ENCODE measurements at places on chromosomes 3 and 15. TPM values are rescaled to one million over a fixed set of nuclear protein-coding genes. Genes with fewer than 3 reads are reported as not detected.

The PROS1 gene
- 179 TPM for total RNA-seq

- H3K4me3 ChIP-seq: no peak overlapping the region
- no peak overlapping the region for H3K27ac ChIP-seq
- no peaks in the 10 kb centered on the region for H3K36me3 ChIP-seq
- H3K4me1 ChIP-seq: no peaks in the 10 kb centered on the region
- no peaks in the 10 kb centered on the region for H3K27me3 ChIP-seq
These were observed 40.1 kb upstream of the MTMR10 start for GRCh38 chr15:31031471-31032067.

DNA sequence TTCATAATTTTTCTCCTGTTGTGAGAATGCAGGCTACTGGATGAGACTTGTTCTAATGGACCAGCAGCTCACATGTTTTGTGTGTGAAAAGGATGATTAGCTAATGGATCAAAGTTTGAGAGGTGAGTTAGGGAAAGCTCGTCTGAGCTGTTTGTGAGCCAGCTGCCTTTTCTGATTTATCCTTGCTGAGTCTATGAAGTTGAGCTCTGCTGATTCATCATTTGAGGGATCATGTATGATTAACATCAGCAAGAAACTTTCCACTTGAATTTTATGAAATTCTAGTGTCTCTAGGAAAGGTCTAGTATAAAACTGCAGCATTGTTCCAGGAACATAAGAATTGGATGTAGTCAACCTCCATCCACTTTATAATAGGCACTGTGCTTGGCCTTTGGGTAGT, 698.7 kb downstream of the NTRK3 start:
- no peak overlapping the region for H3K4me3 ChIP-seq
- no peaks in the 10 kb centered on the region for H3K27me3 ChIP-seq
- no peak for DNase-seq
- no peaks in the 10 kb centered on the region for H3K36me3 ChIP-seq
- H3K4me1 ChIP-seq: no peaks in the 10 kb centered on the region

GRCh38 chr3:52092891-52093290, 36.5 kb upstream of the DUSP7 start:
- H3K36me3 ChIP-seq: no peaks in the 10 kb centered on the region
- H3K4me3 ChIP-seq: no peak overlapping the region
- no peak overlapping the region for H3K27ac ChIP-seq
- H3K27me3 ChIP-seq: no peaks in the 10 kb centered on the region
- H3K4me1 ChIP-seq: no peaks in the 10 kb centered on the region

DNA sequence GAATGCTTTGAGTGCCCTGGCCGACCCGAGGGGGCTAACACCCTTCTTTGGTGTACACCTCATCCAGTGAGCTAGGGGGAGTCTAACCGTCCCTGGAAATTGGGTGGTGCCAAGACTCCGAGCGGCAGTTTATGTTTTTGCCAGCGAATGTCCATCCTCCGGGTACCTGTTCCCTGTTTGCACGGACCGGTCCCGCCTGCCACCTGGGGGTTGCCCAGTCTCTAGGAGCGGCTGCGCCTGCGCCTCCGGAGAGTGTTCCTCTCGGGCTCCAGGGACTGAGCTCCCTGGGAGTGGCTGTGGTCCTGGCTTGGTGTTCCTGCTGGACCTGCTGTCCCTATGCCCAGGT, 913 bp upstream of the WNT7A start:
- no peak overlapping the region for H3K4me3 ChIP-seq
- DNase-seq: peak; percentile 25
- H3K36me3 ChIP-seq: no peaks in the 10 kb centered on the region
- no peaks in the 10 kb centered on the region for H3K4me1 ChIP-seq
- no peak overlapping the region for H3K27ac ChIP-seq

All from right lobe of liver (tissue), 6 donors.